A549 (cell line): ENCODE measurements at places on chromosomes 5 and 9.

DNA sequence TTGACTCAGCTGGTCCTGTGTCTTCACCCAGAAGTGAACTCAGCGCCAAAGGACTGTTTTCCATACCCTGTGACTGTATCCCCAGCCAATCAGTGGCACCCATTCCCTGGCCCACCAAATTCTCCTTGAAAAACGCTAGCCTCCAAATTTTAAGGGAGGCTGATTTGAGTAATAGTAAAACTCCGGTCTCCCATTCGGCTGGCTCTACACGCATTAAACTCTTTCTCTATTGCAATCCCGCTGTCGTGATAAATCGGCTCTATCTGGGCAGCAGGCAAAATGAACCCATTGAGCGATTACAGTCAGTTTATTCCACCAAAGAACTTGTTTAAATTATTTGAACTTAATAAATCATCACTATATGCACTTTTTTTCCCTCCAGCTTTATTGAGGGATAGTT, 55.9 kb upstream of the PPP1R26 start:
- DNase-seq, result no peak

DNA sequence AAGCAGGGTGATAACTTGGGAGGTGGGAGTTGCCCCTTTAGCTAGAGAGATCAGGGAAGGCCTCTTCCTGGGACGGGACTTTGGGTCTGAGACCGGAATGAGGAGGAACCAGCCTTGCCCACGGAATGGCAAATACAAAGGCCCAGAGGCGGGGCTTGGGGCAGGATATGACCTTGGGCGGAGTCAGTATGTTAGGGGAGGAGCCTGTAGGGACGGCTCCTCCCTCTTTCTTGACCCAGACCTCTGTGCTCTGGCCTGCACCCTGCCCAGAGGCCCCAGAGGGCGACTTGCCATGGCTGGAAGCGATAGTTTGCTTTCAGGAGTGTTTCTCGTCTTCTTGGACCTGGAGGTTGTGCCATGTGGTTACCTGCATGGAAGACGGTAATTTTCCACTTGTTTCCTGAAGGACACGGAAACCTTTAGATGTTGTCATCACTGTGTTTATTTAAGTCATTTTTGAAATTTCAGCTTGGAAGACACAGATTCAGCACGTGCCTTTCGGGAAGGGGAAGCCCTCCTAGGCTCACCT, 85.6 kb downstream of the DAB2IP start:
- DNase-seq, result peak; percentile 30

DNA sequence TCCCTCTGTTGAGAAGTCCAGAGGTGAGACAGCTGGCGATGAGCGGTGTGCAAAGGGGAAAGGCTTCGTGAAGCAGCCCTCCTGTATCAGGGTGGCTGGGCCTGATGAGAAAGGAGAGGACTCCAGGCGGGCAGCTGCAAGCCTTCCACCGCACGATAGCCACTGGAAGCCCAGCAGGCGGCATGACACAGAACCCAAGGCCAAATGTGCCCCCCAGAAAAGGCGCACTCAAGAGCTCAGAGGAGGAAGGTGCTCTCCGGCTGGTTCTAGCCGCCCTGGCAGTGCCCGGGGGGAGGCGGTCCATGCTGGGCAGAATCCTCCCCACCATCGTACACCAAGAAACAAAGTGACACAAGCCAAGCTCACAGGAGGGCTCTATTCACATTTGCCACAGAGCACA, 60.3 kb downstream of the TEX10 start:
- no peak for DNase-seq

DNA sequence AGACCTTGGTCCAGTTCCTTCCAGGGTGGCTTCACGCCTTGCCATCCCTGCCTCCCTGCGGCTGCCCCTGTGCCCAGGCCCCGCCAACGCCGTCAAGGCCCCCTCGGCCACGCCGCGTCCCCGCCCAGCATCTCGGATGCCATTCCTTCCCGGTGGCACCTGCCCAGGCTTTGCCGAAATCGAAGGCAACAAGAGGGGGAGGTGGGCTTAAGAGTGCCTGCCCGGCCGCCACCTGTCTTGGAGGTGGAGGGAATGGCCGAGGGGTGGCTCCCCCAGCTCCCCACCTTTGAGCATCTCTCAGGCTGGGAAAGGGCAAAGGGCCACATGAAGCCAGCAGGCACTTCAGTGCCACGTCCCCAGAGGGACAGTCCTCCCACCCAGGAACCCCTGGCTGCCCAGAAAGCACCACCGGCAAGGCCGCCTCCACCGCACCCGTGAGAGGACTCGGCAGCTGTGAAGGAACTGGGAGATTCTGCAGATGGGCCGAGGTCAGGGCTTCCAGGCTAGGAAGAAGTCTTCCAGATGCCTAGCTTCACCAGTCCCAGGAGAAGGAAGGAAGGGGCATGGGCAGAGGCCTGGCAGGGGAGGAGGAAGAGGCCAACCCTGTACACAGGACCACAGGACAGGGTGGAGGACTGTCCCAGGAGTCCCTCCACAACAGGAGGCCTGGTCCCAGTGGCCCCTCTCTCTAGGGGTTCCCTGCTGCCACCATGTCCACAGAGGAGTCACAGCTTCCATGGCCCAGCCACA, 218.0 kb downstream of the FANCC start:
- DNase-seq, result no peak

DNA sequence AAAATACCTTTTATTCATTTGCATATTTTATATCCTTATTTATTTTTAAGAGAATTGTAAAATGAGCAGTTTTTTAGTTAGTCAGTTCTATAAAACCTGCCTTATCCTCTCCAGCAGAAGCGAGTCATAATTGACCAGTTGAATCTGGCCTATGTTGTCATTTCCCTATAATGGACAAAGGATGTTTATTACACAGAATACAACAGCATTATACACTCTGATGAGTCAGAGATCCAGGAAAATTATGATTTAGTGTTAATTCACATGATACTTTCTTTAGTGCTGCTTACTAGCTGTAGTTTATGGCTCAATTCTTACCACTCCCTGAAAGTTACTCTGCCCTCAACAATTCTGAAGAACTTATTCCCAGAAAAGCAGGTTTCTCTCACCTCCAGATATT, 26.8 kb upstream of the LURAP1L start:
- DNase-seq, result no peak

DNA sequence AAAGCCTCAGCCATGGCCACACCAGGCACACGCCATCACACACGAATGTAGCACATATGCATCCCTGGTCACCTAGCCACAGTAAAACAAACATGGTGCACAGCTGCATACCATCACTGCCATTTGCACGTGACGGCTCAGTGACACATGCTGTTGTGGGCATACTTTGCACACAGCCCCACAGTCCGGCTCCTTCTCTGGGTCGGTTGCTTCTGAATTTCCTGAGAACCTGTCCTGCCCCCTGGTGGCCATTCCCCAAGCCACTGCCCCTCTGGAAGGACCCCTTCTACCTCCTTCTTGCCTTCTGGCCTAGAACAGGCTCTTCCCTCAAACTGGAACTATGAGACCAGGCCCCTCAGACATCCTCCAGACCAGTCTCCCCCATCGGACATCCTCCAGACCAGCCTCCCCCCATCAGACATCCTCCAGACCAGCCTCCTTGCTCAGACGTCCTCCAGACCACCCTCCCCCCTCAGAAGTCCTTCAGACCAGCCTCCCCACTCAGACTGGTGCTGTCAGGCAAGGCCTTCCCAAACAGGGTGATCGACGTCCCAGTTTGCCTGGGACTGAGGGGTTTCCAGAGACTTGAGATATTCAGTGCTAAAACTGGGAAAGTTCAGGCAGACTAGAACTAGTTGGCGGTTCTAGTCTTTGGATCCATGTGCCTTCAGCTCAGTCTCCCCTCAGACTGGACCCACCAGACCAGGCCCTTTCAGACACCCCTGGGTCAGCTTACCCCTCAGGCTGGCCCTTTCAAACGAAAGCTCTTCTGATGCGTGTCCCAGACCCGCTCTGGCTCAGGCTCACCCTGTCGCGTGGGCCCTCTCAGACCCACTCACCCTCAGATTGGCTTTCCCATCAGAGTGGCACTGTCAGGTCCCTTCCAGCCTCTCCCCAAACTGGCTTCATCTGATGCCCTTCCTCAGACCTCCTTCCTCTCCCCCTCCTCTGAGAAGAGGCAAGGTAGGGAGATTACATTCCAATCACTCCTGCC, 24.3 kb upstream of the ENHO start:
- peak; percentile 66 for DNase-seq

GRCh38 chr5:39948867-39949468, 524.2 kb upstream of the DAB2 start:
- DNase-seq, result peak; percentile 26

DNA sequence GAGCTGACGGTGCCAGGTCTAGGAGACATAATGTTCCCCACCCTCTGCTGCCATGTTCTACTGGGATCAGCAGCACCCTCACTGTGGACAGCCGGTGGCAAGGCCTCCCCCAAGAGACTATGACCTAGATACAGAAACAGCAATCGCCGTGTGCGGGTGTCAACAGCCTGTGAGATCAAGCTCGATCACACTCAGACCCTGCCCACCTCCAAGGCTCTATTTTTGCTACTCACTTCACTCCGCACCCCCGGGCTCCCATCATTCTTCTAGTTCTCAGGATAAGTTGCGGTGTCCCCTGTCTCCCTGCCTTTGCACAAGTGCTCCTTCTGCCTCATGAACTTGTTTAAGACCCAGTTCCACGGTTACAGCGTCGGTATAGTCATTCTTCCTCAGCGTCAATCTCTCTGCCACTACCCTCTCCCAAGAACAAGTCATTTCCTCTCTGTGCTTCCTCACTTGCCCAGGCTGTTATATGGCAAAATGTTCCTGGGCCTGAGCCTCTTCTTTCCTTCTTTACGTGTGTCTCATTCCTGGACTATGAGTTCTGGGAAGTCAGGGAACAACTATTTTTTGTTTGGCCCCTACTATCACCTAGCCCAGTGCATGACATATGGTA, 5.4 kb upstream of the DOCK8 start:
- DNase-seq, result no peak
